Glutamatergic neuron (in vitro differentiated cells): ENCODE measurements at places on chromosomes 12 and 14. TPM values are rescaled to one million over a fixed set of nuclear protein-coding genes. Genes with fewer than 3 reads are reported as not detected.

Gene FAR2
- total RNA-seq = 6.9 TPM

Gene NANOG
- 1.3 TPM for total RNA-seq

Gene KLRC2
- not detected for total RNA-seq

GRCh38 chr14:65026526-65026925 is 39.8 kb downstream of the FNTB start:
- DNase-seq = no peak
- H3K4me1 ChIP-seq = no peaks in the 10 kb centered on the region
- H3K4me3 ChIP-seq = no peak overlapping the region
- no peaks in the 10 kb centered on the region for H3K36me3 ChIP-seq

DNA sequence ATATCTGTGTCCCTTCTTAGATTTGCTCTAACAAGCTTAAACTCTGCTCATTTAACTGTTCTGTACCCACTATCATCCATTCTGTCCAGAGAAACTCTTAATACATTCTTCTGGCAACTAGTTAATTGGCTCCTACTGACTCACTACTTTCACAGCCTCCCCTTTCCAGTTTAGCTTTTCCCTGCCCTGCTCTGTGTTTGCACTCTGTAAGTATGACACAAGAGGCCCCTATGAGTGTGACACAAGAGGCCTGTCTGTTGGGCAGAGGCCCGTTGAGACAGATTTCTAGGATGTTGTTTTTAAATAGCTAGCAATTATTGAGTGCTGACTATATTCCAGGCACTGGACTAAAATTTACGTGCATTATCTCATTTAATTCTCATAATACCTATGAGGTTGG is 246.0 kb upstream of the DAAM1 start:
- no peaks in the 10 kb centered on the region for H3K27me3 ChIP-seq
- H3K4me1 ChIP-seq = peaks cover 11% of the 10 kb centered on the region
- no peak for DNase-seq
- no peak overlapping the region for H3K27ac ChIP-seq
- no peak overlapping the region for H3K4me3 ChIP-seq

DNA sequence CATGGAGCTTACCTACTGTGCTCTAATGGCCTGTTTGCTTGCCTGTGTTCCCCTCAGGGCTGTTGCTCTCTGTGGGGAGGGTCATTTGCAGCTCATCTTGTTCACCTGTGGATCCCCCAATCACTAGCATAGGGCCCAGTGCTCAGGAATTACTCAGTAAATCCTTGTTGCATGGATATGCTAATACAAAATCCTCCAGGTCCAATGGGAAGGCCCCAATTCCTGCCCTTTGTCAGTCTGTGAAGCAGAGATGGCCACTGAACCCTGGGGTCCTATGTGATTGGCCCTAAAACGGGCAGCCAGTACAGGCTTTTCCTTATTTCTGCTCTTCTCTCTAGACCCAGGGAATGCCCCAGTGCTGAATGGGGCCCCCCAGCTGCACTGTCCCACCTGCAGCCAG is 44.1 kb downstream of the FOS start:
- no peak overlapping the region for H3K4me3 ChIP-seq
- no peak for DNase-seq
- no peaks in the 10 kb centered on the region for H3K36me3 ChIP-seq
